Muscle of arm (tissue), 14 donors: ENCODE measurements at places on chromosomes 1 and 21. TPM values are rescaled to one million over a fixed set of nuclear protein-coding genes. Genes with fewer than 3 reads are reported as not detected.
A peak's percentile ranks its signal among the peaks of the same experiment; 100 is the strongest.

- DNase-seq, result peak; percentile 2
These were observed 178.6 kb downstream of the GPR52 start for GRCh38 chr1:174626031-174627025.

Gene TNFRSF25
- 5.8 TPM for polyA plus RNA-seq

DNA sequence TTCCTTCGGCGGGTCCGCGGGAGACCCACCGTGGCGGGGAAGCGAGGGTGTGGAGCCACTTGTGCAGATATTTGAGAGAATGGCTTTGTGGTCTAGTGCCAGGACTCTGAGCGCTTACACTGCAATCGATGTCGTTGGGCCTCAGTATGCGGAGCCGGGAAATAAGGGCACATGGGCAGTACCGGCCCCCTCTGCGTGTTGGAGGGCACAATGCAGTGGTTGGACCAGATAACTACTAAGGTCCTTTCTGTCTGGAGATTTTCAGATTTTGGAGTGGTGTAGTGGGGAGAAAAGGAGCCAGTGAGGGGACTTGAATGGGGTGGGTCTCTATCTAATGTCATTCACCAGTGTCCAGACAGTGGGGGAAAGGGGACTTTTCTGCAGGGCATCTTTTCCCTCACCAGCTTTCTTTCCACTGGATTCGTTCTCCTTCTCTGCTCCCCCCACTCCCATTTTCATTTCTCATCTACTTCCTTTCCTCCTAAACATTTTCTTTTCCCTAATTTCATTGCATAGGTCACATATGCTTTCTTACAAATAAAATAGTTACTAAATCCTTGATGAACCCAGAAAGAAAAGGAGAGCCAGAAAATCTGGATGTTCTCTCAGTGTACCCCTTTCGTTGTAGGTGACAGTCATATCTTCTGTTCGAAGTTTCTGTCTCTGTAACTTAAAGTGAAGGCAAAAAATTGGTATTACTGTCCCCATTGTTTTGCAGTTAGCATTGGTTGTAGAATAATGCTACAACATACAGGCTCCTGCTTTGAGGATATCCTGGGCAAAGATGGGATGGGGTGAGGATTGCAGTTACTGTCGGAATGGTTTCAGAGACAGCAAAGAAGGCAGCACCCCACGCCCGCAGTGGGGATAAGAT lies 1.4 kb downstream of the ATF3 start:
- DNase-seq, result no peak

Gene DNAJC28
- 3.7 TPM for polyA plus RNA-seq

DNA sequence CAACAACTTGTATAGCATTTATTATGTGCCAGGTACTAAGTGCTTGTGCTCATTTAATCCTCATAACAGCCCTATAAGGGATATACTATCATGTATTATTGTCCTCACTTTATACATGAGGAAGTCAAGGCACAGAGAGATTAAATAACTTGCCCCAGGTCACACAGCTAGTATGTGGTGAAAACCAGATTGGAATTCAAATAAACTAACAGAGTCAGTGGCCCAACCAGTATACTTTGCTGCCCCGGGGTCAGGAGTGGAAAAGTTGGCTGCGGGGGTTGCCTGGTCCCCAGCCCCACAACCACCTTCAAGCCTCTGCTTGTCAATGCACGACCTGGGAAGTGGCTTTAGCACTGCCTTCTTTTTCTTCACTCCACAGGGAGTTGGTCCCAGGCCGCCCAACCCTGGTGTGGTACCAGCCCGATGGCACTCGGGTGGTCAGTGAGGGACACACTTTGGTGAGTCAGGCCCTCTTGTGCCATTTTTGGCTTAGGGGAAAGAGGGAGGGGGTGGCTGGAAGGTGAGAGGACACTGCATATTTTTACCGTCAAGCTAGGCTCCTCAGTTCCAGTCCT lies 2.5 kb downstream of the ADAM15 start:
- DNase-seq, result no peak

DNA sequence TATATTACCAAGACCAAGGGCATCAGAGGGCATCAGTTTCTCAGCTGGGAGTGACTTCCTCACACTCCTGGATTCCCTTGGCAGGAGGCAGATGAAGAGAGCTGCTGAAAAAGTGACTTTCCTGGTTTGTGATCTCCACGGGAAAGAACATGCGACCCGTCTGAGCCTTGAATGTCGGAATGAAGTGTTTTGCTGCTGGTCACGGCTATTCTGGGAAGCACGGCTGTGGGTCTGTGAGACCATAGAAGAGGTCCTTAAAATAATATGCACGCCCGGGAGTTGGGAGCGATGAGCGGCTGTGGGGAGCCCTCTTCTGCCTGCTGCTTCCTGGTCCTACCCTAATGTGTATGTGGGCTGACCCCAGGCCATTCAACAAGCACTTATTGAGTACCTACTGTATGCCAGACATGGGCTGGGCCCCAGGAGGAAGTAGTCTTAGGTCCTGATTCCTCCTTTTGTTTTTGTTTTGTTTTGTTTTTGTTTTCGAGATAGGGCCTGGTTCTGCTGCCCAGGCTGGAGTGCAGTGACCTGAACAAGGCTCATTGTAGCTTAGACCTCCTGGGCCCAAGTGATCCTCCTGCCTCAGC lies 13.2 kb upstream of the UMODL1 start:
- DNase-seq, result no peak

Gene LGR6
- not detected for polyA plus RNA-seq
